NCI-H1105 (cell line): ENCODE measurements at places on chromosomes 13 and 19.

- no peak for DNase-seq
Observed at GRCh38 chr13:74270018-74270417, 135.8 kb upstream of the KLF12 start.

GRCh38 chr13:108428691-108429090, 159.2 kb downstream of the TNFSF13B start:
- no peak for DNase-seq

DNA sequence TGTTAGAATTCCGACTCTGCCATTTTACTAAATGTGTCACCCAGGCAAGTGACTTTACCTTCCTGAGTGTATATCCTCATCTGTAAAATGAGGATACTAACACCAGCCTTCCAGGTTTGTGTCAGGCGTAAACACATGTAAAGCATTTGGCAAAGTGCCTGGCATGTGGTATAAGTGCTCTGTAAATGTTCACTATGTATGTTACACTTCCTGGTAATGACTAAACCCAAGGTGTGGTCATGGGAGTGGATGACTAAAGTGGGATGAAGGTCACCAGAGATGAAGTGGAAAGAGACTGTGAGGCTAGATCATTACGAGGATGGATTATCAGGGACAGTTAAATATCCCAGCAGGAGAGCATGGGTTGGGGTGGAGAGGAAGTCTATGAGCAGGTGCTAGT, 25.6 kb downstream of the DEDD2 start:
- no peak for DNase-seq

DNA sequence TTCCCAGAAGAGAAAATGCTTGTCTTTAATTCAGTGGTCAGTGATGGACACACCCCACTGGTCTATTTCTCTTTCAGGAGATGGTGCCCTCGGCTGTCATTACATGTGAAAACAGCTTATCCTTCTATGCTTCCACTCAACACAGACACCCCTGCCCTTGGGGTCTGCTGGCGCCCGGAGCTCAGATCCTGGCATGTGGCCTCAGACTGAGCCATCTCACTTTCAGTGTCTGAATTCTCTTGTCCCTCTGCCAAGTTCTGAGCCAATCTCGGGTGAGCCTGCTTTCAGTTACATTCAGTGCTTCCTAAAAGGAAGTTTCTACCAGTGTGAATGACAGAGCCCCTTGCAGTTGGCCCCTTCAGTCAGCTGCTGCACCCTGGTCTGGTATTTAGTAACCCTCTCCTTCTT, 293.6 kb downstream of the DNAJC15 start:
- peak; percentile 45 for DNase-seq

DNA sequence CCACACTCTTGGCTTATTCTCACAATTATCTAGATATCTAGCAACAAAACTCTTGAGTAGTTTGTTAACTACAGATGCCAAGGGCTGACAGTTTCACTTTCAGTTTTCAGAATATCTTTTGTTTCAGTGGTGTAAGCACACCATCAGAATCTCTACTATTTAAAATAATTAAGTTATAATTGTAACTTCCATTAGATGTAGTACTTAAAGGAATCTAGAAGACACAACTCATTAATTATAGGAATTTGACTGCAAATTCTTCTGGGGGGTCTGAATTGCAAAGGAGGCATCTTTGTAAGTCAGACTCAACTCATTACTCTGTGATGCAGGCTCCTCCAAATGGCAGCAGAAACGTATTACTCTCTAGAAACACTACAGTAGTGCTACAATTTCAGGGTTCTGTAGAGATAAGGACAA, 44.9 kb upstream of the USPL1 start:
- DNase-seq = no peak

- DNase-seq = no peak
Observed at GRCh38 chr13:27259831-27260230, 8.5 kb downstream of the RPL21 start.

- peak; percentile 67 for DNase-seq
Observed at GRCh38 chr19:21463449-21464105, 41.8 kb upstream of the ZNF429 start.

DNA sequence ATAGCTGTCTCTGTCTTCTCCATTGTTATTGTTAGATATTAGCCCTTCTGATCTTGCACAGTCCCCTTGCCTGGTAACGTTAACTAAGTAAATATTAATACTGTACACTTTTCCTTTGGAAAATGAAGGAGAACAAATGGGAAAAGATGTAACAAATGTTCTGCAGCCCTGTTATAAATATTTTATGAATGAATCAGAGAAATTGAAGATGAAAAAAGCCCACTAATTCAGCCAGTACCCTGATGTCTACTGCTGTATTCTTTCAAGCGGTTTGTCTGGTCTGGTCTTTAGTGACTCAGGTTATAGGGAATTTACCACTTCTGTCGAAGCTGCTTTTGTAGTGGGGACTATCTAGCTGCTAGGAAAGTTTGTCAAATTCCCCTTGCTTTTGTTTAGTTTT, 121.0 kb downstream of the COG6 start:
- DNase-seq = no peak
